Endothelial cell of umbilical vein (primary cell): ENCODE measurements at places on chromosomes 6 and 20. TPM values are rescaled to one million over a fixed set of nuclear protein-coding genes. Genes with fewer than 3 reads are reported as not detected.

DNA sequence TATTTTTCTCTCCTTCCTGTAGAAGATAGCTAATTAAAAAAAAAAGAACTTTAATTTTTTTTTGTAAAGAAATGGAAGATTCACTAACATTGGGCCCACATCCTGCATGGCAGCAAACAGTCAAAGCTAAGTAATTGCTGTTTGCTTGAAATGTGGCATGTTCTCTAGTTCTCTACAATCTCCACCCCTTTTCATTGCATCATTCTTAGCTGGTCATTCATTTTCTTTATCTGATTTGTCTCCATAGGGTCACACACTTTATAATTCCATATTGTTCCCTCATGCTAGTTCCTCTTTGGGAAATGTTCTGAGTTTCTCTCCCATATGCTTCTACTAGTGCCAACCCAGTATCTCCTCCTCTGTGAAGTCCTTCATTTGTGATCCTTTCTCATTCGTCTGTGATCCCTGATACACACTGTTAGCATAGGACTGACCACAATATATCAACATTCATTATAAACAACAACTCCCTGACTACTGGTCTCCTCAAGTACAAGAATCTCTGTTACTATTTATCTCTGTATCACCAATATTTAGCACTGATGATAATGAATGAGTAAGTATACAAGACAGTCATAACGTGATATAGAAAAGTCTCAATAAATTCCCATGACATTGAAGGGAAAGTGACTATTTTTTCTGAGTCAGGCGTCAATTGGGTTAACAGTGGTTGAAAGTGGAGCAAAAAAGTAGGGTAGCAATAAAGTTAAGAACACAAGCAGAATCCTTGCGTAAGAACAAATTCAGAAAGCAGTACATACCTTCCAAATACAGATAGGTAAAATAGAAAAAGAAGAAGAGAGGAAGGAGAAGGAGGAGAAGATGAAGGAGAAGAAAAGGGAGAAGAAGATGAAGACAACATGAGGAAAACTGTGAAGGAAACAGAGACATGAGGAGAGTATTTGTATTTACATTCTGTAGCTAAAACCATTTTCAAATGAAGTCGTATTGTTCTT is 33.2 kb upstream of the MYB start:
- no peak for DNase-seq

DNA sequence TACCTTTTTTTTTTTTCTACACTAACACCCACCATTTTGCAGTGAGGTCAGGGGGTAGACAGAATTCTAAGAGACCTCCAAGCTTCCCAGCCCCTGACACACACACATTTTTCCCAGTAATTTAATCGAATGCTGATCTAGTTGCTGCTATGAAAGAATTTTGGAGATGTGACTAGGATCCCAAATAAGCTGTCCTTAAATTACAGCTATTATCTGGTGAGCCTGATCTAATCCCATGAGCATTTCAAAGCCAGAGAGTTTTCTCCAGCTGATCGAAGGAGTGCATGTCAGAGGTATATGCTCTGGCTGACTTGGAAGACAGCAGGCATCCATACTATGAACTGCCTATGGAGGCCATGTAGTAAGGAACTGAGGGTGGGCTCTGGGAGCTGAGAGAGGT is 503.8 kb upstream of the MARCKS start:
- no peak for DNase-seq

DNA sequence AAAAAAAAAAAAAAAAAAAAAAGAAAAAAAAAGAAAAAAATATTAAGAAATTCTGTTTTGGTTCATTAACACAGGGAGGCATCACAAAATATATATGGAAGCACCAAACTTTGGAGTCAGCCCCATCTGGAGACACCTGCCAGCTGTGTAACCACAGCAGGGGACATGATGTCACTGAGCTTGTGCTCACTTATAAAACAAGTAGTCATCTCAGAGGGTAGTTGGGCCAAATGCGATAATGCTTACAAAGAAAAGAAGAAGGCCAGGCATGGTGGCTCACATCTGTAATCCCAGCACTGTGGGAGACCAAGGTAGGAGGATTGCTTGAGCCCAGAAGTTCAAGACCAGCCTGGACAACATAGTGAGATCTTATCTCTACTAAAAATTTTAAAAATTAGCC is 1.1 kb upstream of the BNIP5 start:
- no peak for DNase-seq

DNA sequence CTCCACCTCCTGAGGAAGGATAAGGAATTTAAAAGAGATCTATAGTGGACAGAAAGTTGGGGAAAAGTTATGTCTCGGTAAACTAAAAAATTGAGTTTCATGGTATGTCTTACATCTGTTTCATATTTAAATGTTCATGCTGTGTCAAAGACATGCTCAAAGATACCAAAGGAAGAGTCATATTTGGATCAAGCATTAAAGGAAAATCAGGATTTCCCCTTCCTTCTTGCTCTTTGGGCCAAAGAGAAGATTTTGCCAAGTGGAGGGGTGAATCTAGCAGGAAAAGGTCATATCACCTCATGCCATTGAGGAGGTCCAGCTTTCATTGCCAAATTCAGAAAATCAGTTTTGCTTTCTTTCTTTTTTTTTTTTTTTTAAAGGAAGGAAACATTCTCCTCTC is 192.4 kb downstream of the OGFRL1 start:
- DNase-seq: peak; percentile 16

GRCh38 chr6:15065261-15065989 is 180.4 kb upstream of the JARID2 start:
- DNase-seq: no peak

DNA sequence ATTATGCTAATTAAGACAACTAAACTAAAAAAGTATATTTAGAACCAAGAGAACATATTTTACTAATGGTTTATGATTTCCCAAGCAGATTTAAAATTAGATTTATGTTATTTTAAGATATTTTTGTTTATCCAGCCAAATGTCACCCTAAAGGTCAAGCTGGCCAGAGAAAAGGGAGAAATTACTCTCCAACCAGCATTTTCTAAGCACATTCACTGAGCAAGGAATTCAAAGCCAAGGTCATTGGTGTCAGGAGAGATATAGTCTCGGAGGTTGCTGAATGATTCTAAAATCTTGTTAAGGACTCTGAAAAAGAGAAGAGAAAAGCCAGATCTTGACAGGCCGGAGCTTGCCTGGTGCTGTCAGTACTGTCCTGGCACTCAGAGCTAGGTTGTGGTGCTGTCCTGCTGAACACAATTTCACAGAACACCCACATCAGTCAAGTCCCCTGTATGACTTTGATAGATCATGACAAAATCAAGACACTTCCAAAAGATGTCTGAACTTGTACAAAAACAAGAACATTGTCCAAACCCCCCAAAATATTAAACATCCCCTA is 222.3 kb upstream of the SMLR1 start:
- no peak for DNase-seq

- no peak for DNase-seq
Observed at GRCh38 chr20:59185809-59186208, 22.2 kb downstream of the ZNF831 start.

DNA sequence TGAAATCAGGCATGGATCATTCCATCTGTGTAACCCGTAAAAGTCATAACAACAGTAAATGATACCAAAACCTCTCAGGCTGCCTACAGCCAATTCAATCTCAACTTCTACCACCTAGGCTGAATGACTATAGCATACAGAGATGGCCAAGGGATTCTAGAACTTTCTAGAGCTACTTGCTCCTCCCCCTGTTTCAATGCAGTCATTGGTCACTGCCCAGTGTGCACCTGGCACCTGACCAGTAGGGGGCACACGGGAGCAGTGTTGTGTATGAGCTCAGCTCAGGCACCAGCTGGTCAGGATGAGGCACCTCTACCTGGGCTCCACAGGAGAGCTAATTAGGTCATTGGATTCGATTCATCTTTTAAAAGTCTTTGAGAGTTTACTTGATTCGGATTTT is 86.2 kb downstream of the PLEKHG1 start:
- DNase-seq: peak; percentile 23

DNA sequence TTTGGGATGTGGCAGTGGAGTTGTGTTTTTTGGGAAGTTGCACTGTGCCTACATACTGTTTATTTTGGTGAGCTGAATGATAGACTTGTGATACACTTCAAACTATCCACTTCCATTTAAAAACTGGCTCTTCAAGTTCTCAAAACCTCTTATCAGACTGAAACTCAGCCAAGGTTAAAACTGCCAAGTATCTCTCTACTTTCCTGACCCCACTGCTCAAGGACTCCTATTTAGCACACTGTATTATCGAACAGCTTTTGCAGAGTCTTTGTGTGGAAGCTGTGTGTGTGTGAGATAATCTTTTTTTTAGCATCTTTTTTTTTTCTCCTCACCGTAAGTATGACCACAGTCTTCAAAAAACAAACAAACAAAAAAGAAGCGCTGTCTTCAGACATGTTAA is 21.1 kb downstream of the STX11 start:
- no peak for DNase-seq

DNA sequence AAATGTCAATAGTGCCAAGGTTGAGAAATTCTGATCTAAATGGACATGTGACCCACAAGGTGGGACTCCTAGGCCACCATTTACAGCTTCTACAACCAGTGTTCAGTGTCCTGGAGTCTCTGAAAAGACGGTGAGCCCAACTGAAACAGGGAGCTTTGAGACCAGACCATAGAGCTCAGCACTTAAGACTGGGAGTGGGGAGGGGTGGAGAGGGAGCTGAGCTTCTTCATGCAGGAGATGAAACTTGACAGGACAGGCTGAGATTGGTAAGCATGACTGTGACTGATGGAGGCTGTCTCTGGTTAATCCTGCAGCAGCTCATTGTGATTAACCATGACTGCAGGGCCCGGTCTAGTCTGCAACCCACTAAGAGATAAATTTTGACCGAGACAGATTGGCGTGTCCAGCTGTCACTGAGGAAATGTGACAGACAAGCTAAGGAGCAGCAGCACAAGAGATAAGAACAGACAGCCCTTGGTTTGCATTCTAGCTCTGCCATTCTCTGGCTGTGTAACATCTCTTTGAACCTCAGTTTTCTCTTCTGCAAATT is 1.4 kb upstream of the AAR2 start:
- DNase-seq: no peak

The TMEM181 gene
- total RNA-seq: 33.5 and 34.5 TPM in 2 replicates

The CALHM6 gene
- not detected in 2 replicates for total RNA-seq

The ZC2HC1B gene
- not detected in 2 replicates for total RNA-seq

The TRIM15 gene
- total RNA-seq: not detected in 2 replicates
